CD4-positive, alpha-beta T cell treated with Interleukin-4 for 1 hour (primary cell): ENCODE measurements at places on chromosomes 4 and X.

GRCh38 chr4:24226667-24227066, 336.8 kb upstream of the PPARGC1A start:
- no peak for DNase-seq

DNA sequence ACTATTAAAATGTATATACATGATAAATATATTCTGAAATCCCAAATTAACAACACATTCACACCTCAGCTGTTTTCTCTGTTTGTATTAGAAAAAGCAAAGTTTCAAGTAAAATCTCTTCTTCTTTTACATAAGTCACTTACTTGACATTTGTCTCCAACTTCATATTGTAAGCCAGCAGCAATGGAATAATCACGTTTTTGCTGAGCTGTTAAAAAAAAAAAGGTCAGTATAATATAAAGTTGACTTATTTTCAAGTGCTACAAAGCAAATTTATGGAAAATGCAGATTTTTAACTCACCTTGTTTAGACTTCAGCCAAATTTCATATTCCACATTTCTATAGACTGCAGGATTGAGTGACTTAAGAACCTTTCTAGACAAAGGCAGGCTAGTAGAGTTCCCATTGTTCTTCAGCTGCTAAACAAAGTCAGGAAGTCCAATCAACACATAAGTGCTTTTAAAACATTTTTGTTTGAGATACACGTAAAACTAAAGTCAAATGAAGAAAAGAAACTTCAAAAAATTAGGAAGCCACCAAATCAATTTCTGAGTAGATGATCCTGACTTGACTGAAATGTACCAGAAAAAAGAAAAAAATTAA, 25.0 kb downstream of the OTUD4 start:
- DNase-seq = no peak

- DNase-seq = no peak
These were observed 49.6 kb downstream of the MEPE start for GRCh38 chr4:87882321-87882720.

DNA sequence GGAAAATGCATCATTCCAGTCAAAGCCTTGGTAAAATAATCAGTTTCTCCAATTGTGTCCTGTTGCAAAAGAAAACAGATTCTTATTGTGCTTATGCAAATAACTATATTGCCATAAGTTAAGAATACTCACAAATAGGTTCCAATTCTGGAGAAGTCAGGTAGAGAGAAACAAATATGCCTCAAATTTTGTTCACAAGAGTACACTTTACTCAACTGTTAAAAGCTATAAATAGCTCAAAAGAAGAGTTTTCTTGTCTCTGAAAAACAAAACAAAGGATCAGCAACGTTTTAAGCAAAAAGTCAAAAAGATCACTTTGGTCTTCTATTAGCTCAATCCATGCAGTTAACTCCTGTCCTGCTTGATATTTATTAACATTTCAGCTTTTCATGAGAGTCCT, 21.9 kb downstream of the SYTL5 start:
- no peak for DNase-seq

- DNase-seq = no peak
These were observed 1981.3 kb upstream of the IGFBP7 start for GRCh38 chr4:59091146-59092142.

DNA sequence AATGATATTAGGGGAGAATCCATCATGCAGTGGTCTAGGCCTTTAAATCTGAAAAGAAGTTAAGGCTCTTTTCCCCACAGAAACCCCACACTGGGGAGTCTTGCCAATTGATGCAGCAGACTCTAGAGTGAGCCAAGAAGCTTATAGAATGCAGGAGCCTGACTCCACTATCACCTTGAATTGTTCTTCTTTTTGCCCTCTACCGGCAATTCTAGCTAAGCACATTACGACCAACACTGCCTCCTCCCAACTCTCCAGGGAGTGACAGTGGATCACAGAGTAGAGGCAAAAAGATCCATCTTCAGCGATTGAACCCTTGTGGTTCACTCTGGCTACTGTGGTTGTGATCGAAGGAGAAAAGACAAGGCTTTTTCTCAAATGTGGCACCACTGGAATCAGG, 331.5 kb downstream of the NKX6-1 start:
- DNase-seq = no peak

GRCh38 chr4:31917334-31917733, 1197.2 kb downstream of the PCDH7 start:
- DNase-seq = no peak

GRCh38 chrX:146615628-146616348, 193.8 kb upstream of the CXorf51B start:
- no peak for DNase-seq

DNA sequence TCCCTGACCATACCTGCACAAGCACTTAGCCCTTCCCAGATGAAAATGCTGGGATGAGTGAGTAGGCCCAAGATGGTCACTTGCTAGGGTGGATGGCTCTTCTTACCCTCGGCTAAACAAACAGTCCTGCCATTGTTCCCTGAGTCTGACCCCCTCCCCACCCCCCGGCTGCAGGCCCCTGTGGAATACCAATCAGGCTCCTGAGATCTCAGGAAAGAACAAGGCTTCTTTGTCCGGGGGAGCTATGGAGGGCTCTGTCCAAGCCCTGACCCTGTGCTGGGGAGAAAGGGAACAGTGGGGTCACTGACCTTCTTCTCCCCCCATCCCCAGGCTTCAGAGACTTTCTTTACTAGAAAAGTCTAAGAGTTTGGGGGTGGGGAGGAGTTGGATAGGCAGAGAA, 6.0 kb downstream of the PLP1 start:
- DNase-seq = no peak

- DNase-seq = no peak
These were observed 42.6 kb downstream of the RGS12 start for GRCh38 chr4:3335385-3335784.

GRCh38 chrX:151515237-151515636, 48.2 kb upstream of the PASD1 start:
- no peak for DNase-seq

GRCh38 chrX:56802921-56803849, 74.1 kb downstream of the NBDY start:
- DNase-seq = peak; percentile 52

DNA sequence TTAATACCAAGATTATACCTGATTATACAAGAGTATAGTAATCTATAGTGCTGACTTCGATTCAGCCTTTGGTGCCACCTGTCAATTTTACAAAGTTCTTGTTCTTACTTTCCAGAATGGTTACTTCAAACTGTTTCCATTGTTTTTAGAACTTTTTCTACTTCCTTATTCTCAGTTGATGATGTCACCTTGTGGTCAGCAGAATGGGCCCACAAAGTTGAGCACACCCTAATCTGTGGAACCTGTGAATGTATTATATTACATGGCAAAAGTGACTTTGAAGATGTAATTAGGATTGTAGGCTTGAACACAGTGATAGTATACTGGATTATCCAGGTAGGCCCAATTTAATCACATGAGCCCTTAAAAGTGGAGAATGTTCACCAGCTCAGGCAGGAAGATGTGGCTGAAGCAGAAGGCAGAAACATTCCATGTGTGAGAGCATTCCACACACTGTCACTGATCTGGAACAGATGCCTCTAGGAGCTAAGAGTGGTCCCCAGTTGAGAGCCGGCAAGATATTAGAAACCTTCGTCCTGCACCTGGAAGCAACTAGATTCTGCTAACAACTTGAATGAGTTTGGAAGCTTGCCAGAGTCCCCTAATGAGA, 6.3 kb upstream of the SGMS2 start:
- DNase-seq = peak; percentile 29

DNA sequence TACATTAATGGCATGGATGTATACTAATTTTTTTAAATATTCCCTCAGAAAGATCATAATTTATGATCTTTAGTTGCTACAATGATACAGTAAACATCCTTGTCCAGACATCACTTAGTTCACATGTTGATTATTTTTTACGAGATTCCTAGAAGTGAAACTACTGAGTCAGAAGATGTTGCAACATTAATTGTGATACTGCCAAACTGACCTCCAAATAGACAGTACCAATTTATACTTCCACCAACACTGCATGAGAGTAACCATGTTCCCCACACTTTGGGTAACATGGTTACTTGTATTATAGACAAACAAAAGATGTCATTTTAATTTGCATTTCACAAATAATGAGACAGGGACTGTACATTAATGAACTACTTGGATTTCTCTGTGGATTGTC, 19.6 kb downstream of the RCHY1 start:
- no peak for DNase-seq

DNA sequence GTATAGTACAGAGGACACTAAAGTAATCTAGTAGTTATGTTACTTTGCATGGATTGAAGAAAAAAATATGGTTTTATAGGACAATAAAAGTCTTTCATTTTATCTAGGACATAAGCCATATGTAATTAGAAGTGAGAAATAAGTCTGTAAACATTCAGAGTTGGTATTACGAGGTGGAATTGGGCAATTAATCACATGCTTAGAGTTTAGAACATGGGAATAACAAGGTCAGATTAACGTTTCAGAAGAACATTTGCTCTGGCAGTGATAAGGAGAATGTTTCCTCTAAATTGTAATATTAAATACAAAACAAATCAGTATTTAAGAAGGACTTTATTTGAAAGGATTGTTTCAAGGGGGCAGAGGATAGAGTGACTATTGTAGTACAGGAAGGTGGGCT, 15.6 kb upstream of the SULT1E1 start:
- no peak for DNase-seq

DNA sequence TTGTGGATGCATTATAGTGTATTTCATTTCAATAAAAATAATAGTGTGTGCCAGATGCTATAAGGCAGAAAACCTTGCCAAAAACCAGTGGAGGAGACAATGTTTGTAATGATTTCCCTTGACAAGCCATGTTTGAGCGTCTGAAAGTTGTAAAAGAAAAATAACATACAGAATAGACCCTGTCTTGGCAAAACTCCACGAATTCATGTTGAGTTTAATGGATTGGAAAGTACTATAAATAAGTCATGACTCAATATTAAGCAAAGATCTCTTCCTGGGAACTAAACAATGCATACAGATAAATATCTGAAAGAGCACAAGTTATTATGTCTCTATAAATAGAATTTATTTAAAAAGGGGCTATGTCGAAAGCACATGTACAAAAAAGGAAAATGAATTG, 543.5 kb downstream of the GABRG1 start:
- no peak for DNase-seq

DNA sequence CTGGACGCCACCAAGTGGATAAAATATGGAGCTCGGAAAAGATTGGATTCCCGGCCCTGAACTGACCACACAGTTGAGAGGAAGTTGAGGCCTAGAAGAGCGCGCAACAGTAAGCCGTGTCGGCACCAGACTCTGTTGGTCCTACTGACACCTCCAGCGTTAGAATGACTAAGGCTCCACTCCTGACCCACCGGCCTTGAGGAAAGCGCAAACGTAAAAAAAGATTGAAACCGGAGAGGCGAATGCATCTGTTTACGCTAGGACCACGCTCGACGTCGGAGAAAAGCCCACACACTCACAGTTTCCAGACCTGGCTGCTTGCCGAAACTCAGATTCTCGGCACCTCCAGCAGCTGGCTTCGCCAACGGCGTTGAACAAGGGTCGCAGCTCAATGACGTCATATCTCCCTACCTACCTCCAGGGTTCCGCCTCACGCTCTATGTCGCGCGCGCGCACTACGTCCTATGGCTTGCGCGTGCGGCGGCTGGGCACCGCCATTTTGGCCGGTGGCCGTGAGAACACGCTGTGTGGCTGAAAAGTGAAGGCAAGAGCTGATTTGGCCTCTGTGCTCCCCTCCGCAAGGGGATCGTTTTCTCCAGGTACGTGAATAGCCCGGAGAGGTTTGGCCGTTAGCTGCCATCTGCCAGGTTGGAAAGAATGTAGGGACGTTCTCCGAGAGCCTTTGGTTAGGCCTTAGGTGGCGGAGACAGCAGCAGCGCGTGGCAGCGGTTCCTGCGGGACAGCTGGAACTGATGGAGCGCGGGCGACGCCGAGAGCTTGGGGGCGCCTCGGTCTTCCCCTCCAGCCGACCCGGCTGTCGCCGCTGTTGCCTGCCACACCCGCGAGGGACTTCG, at the start of the genes ABCE1 and ANAPC10:
Gene ABCE1, plus strand, starts transcription at position 491 of the 854 bp plus-strand sequence. CDS start 6,102 bp downstream, outside the sequence.
Gene ANAPC10, minus strand, starts transcription at position 376 of the 854 bp plus-strand sequence. CDS start 2,097 bp downstream, outside the sequence.
- DNase-seq = peak; percentile 95

DNA sequence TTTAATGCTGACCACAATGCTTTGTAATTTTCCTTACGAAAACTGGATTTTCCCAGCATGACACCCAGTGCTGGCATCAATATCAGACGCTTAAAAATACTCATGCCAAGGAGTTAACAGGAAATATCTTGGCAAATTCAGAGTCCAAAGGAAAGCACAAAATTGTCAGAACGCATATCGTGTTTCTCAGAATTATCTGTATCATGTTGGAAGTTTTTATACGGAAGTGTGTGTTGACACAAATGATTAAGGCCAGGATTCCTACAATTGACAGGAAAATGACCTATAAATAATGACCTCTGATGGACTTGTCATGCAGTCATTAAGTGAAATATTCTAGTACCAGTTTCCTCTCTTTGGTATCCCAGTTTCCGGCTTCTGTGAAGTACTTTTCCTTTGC, 132.1 kb upstream of the TLL1 start:
- no peak for DNase-seq

DNA sequence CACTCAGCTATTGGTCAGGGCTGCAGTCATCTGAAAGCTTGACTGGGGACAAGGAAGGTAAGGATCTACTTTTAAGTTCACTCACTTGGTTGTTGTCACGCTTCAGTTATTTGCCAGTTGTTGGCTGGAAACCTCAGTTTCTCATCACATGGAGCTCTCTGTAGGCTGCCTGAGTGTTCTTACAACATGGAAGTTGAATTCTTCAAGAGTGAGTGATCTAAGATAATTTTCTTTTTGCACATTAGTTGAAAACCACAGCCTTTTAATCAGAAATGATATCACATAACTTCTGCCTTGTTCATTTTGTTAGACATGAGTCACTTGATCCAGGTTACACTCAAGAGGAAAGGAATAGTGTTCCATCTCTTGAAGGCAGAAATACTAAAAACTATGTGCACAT, 552.7 kb downstream of the RAPGEF2 start:
- no peak for DNase-seq

DNA sequence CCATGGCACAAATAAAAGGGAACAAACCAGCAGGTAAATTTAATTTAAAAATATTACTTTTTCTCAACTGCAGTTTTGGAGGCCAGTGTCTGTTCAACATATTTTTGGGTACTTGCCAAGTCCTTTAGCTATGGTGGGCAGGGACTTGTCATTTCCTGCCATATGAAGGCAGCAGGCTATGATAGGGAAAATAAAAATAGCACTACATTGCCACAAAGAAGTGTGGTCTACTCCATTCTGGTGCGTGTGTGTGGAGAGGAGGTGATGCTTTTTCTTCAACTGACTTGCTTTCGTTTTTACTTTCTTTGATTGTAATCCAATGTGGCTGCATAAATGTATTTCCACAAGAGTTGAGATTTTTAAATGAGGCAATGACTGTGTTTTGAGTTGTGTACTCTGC, 17.2 kb downstream of the GPR174 start:
- peak; percentile 89 for DNase-seq

- DNase-seq = no peak
These were observed 22.2 kb downstream of the DTHD1 start for GRCh38 chr4:36303426-36304137.
